NCI-H1048 (cell line): ENCODE measurements at places on chromosomes 12 and 14.

DNA sequence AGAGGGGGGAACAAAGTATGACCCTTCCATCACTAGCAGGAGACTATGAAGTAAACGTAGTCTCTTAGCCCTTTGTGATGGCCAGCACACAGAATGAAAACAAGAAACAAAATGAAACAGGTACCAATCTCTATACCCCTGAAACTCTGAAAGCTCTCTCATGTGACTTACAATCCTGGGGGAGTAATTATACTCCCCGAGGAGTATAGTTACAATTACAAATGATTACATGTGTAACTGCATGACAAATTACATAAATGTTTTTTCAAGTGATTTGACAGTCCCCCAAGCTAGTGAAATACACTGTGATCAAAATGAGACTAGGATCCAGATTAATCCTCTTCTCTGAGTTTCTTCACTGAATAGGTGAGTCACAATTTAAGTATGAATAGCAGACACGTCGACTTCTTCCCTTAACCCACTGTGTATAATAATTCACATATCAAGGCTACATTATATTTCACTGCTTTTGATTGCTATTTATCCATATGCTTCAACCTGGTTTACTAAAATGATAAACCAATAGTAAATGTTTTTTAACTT lies 74.0 kb downstream of the SPTSSA start:
- no peak for DNase-seq

GRCh38 chr12:1325666-1326065 lies 268.7 kb downstream of the FBXL14 start:
- no peak for DNase-seq

GRCh38 chr14:54177641-54178621 lies 218.9 kb upstream of the CDKN3 start:
- DNase-seq = no peak

DNA sequence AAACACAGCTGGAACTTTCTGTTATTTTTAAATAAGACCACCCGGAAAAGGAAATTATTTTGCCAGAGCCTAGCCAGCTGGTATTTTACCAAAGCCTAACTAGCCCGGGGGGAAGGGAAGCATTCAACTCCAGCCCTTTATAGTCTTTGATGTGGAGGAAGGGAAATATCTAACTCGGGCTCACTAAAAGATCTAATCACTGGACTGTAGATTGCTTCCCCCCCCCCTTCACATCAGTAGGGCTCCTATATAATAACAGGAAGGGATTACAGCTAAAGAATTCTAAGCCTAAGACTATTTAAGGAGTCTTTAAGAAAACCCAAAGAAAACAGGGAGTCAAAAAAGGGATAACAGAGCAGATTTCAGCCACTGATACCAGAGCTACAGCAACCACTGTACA lies 431.1 kb downstream of the KCNH5 start:
- no peak for DNase-seq

- DNase-seq = no peak
Measured at GRCh38 chr12:79151956-79152355, 287.4 kb downstream of the SYT1 start.

- DNase-seq = no peak
Measured at GRCh38 chr12:113081873-113082272, 25.3 kb downstream of the DTX1 start.

DNA sequence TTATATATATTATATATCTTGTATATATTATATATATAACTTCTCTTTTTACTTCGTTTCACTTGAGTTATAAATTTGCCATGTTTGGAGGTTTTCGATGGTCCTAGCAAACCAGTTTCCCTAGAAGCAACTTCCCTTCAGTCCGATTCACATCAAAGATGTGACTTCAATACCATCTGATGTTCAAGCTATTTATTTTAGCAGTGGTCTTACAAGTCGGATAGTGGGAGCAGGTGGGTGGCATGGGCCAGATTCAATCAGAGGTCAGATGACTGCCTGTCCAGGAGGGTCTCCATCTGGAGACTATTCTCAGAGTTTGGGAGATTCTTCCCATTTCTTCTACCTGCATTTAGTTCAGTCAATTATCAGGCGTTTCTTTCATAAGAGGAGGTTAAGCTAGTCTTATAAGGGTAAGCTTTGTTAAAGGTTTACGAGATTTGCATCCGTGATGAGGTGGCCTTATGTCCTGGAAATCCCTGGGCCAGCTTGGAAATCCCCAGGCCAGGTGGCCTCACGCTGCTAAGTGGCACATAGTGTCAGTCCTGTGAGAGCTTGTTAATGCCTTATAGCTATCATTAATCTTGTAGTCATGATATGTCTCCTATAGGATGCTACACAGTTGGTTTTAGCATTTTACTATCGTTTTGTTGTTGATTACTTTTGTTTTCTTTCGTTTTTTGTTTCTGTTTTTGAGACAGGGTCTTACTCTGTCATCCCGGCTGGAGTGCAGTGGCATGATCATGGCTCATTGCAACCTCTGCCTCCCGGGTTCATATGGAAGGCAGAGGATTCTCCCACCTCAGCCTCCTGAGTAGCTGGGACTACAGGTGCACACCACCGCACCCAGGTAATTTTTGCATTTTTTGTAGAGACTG lies 145.8 kb downstream of the BICD1 start:
- no peak for DNase-seq

DNA sequence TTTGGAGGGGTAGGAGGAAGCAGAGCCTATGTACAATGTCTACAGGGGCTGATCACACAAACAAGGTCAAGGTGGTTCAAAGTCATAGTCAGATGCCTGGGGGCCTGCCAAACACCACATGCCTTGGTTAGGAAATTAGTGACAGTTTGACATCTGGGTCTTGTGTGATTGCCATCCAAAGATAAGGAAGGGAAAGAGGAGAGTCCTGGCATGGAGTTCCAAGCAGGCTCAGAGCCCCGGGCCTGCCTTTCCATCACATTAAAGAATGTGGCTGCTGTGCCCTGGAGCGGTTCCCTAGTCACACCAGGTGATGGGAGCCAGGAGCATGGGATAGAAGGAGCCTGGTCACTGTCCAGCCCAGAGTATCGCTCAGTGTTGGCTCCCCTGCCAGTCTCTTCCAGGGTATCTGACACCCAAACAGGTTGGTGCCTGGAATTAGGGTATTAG lies 53.6 kb upstream of the BCL2L14 start:
- no peak for DNase-seq

- no peak for DNase-seq
Measured at GRCh38 chr12:47340411-47341015, 260.8 kb upstream of the AMIGO2 start.

- DNase-seq = peak; percentile 67
Measured at GRCh38 chr12:122969676-122970075, 3.4 kb upstream of the ABCB9 start.

DNA sequence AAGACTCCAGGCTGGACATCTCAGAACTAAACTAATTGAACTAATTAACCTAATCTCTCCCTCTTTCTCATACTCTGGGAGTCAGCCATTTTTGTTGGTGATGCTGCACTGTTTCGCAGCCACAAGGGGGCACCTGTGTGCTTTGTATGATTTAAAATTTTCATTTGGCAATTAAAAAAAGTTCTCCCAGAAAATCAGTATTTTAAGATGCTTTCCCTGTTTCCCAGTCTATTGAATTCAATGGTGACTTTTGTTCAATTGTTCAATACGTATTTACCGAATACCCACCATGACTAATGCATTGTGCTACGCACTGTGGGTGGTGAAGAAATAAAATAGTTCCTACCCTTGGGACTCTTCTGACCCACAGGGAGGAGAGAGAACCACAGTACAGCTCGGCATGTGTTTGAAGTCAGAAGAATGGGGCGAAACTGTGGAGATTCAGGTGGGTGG lies 63.7 kb downstream of the ZNF664 start:
- no peak for DNase-seq
